ENCODE measurements at places on chromosomes 7 and 10.

GRCh38 chr7:48176356-48176893 is 5.2 kb downstream of the ABCA13 start:
- H3K27ac ChIP-seq = no peak overlapping the region
- DNase-seq = no peak
- no peak overlapping the region for H3K4me3 ChIP-seq
- H3K27me3 ChIP-seq = no peaks in the 10 kb centered on the region

- no peaks in the 10 kb centered on the region for H3K36me3 ChIP-seq
- no peak overlapping the region for H3K27ac ChIP-seq
- H3K4me3 ChIP-seq = no peak overlapping the region
Observed at GRCh38 chr7:44911911-44912310, 26.6 kb upstream of the PURB start.

DNA sequence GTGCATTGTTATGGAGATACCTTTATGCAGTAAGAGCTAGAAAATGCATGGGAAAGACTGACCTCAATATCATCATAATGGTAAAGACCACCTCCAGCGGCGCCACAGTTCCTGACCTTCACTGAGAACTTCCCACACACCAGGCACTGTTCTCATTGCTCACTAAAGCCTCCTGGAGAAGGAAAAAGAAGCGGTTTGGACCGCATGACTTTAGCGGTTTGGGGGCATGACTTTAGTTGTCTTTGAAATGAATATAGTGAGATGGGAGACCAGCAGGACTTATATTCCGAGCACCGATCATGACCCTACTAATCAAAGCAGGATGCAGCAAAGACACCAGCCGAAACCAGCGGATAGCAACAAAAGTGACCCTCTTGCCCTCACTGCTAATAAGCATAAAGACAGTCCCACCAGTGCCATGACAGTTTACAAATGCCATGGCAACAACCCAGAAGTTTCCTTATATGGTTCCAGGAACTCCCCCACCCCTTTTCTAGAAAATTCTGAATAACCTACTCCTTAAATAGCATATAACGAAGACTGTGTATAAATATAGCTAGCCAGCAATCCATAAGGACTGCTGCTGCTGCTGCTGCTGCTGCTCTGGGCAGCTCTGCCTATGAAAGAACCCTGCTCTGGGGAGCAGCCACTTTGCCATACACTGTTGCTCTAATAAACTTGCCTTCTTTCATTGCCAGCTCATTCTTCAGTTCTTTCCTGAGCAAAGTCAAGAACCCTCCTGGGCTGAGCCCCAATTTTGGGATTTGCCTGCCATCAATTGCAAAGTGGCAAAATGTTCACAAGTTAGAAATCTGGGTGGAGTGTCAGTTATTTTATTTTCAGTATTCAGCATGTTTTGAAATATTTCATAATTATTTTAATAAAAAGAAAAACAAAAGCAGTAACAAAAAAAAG is 694.1 kb downstream of the SUGCT start:
- H3K36me3 ChIP-seq = no peaks in the 10 kb centered on the region
- no peak overlapping the region for H3K4me3 ChIP-seq
- DNase-seq = no peak
- H3K27me3 ChIP-seq = no peaks in the 10 kb centered on the region
- H3K4me1 ChIP-seq = peaks cover 12% of the 10 kb centered on the region
- no peak overlapping the region for H3K27ac ChIP-seq

DNA sequence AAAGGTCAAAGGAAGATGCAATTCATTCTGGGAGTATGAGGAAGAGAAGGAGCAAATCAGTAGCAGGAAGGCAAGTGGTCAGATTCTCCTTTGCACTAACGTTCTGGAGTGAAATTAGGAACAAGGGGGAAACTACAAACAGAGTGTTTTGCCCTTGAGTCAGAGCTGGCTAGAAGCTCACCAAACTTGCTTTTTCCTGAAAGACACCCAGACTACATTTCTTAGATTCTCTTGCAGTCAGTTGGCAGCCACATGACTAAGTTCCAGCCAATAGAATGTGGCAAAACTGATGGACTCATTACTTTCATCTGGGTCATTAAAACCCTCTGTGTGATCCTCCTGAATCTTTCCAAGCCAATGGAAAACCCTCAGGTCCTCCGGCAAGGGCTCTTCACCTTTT is 18.6 kb upstream of the DLX5 start:
- peaks cover 23% of the 10 kb centered on the region for H3K27me3 ChIP-seq
- DNase-seq = no peak
- no peak overlapping the region for H3K4me3 ChIP-seq
- no peaks in the 10 kb centered on the region for H3K36me3 ChIP-seq
- no peak overlapping the region for H3K27ac ChIP-seq
- H3K4me1 ChIP-seq = no peaks in the 10 kb centered on the region

DNA sequence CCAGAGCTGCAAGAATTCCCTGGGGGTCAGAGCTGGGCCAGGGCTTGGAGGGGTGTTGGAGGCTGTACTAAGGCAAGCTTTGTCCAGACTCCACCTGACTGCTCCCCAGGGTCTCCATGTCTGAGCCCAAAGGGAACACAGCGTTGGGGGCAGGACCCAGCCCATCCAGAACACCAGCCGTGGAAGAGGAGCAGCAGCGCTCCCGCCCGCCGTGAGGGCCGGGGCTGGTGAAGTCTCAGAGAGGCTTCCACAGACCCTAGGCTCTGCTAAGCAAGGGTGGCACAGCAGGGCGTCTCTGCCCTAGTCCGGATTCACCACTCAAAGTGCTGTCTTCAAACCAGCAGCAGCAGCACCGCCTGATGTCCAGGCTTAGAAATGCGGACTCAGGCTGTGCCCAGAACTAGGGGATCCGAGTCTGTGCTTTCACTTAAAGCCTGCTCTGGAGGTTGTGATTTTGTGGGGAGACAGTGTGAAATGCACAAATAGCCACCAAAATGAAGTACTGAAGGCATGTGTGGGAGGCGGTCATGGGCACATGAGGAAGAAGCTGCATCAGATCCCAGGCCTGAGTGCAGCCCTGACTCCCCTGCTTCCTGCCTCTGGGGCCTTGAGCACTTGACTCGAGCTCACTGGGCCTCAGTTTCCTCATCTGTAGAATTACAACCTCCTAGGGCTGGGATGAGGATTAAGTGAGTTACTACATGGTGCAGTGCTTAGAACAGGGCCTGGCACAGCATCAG is 16.6 kb upstream of the AQP1 start:
- H3K36me3 ChIP-seq = no peaks in the 10 kb centered on the region
- H3K27ac ChIP-seq = no peak overlapping the region
- no peak overlapping the region for H3K4me3 ChIP-seq

DNA sequence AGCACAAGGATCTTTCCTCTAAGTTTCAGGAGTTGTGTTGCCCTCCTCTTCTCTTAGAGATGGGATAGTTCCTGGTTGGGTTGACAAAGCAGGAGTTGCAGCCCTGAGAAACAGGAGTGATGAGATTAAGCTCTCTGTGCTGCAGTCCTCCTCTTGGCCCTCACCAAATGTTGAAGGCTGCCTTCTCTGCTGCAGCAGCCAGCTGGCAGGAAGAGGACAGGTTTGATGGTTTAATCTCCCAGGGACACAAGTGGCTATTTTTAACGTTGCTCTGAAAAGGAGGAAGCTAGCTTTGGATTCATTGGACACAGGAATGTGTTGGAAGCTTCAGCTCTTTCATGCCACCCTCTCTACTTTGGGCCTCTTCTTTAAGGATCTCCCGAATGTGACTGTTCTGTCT is 9.4 kb downstream of the STRIP2 start:
- H3K27me3 ChIP-seq = no peaks in the 10 kb centered on the region
- no peaks in the 10 kb centered on the region for H3K4me1 ChIP-seq
- no peak for DNase-seq
- H3K27ac ChIP-seq = no peak overlapping the region
- no peak overlapping the region for H3K4me3 ChIP-seq

GRCh38 chr7:25926009-25926408 is 226.0 kb upstream of the NFE2L3 start:
- H3K27me3 ChIP-seq = peaks cover 3% of the 10 kb centered on the region
- H3K4me3 ChIP-seq = no peak overlapping the region
- no peak for DNase-seq
- no peaks in the 10 kb centered on the region for H3K36me3 ChIP-seq

DNA sequence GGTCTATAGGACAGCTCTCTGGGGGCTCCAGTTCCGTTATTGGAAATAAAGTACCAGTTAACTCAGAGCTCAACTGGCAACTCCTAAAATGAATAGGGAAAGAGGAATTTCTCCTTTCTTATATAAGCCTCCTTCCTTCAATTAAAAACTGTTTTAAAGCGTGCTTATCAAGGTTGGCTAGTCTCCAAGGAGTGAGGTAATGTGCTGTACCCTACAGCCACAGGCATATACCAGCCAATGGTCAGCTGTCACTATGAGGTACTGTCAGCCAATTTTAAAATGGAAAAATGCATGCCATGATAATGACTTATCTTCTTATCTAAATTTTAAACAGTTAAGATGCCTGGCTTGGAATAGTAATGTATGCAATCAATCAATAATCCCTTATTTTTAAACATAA is 76.2 kb downstream of the PLCE1 start:
- no peak overlapping the region for H3K27ac ChIP-seq
- DNase-seq = no peak
- no peaks in the 10 kb centered on the region for H3K27me3 ChIP-seq
- H3K36me3 ChIP-seq = no peaks in the 10 kb centered on the region
- no peaks in the 10 kb centered on the region for H3K4me1 ChIP-seq
- no peak overlapping the region for H3K4me3 ChIP-seq

- H3K36me3 ChIP-seq = no peaks in the 10 kb centered on the region
- peaks cover 26% of the 10 kb centered on the region for H3K4me1 ChIP-seq
- peak overlapping the region; percentile 57 for H3K27ac ChIP-seq
- peak overlapping the region; percentile 46 for H3K4me3 ChIP-seq
- H3K27me3 ChIP-seq = no peaks in the 10 kb centered on the region
Observed at GRCh38 chr10:3828404-3829155, 43.6 kb upstream of the KLF6 start.

DNA sequence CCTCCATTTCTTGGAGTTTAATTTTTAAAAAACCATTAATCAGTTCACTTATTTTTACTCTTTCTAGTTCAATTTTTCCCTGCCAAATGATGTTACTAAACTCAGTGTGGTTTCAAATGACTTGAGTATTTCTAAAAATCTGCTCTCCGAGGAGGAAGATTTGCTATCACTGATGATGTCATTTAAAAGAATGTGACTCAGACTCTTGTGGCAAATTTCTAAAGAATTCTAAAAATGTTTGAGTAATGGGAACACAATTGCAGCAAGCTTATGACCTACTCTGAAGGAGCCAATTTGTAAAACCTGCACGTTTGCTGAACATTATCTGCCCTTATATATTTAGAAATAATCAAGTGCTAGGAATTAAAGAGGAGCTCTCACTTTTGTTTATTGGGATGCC is 88.6 kb downstream of the SPAG6 start:
- DNase-seq = no peak
- peaks cover 13% of the 10 kb centered on the region for H3K27me3 ChIP-seq
- H3K27ac ChIP-seq = no peak overlapping the region
- H3K4me3 ChIP-seq = no peak overlapping the region

DNA sequence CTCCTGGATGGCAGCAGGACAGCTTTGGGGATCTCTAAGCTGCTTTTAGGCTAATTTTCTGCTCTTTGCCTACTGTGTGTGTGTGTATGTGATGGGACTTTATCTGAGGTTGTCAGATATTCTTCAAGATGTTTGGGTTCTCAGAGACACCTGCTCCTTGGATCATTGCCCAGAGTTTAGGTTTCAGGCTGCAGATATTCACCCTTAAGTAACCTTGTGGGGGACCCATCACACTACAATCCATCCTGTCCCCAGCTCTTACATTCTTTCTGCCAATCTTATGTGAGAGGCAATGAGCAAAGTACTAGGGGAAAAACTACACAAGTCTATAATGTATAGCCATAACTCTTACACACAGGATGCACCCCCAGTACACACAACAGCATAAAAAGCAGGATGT is 263.0 kb upstream of the ZWINT start:
- no peak overlapping the region for H3K27ac ChIP-seq
- H3K36me3 ChIP-seq = no peaks in the 10 kb centered on the region
- no peak for DNase-seq
- no peak overlapping the region for H3K4me3 ChIP-seq
- H3K4me1 ChIP-seq = no peaks in the 10 kb centered on the region
- H3K27me3 ChIP-seq = no peaks in the 10 kb centered on the region

DNA sequence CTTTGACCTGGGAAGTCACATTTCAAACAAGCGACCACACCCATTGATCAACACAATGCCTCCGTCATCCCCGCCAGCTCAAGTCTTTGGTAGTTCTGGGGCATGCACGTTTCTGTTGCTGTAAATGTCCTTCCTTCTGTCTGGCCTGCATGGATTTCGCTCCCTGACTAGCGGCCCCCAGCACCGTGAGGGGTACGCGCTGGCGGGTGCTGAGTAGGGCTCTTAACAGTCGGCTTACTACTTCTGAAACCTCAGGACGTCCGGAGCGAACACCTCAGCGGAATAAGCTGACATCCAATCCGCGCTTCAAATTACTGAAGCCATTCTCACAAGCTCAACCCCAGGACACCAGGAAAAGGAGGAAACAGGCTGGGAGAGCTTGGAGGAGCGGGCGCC is 505 bp downstream of the NUDCD3 start:
- no peak for DNase-seq
- H3K27ac ChIP-seq = peak overlapping the region; percentile 91
- peak overlapping the region; percentile 86 for H3K4me3 ChIP-seq
- H3K4me1 ChIP-seq = peaks cover 46% of the 10 kb centered on the region

DNA sequence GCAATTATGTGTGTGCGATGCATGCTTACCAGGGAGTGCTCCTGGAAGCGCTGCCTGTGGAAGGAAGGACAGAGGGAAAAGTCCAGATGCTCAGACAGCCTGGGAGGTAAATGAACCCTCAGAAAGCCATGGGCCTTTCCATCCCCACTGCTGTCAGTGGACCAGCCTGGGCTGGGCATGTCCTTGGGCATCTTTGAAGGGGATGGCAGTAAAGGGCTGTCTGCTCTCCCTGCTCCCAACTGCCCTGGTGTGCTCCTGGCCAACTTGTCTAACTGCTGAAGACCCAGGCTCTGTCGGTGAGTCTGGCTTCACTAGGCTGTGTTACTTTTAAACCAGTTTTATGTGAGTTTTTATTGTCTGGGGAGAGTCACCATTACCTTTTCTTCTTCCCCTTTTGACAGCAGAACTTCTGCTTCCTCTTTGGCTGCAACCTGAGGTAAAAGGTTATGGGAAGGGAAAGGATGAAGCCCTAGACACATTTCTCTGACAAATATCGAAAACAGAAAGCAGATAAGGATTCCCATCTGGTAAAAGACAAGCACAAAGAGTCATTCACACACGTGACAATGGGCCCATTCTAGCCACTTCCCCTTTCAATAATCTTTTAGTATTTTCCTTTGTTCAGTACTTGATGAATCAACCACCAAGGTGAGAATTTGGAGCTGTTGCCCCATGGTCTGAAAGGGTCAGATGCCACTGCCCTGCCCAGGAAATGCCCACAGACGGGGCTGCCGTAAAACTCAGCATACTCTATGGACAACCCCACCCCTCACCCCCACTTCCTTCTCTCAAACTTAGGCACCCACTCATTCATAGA is 27.6 kb upstream of the PIK3AP1 start:
- H3K27ac ChIP-seq = no peak overlapping the region
- DNase-seq = no peak
- no peaks in the 10 kb centered on the region for H3K4me1 ChIP-seq

GRCh38 chr7:33351709-33352108 is 222.3 kb downstream of the BBS9 start:
- no peak for DNase-seq
- no peak overlapping the region for H3K4me3 ChIP-seq
- no peaks in the 10 kb centered on the region for H3K4me1 ChIP-seq
- H3K27ac ChIP-seq = no peak overlapping the region
- H3K27me3 ChIP-seq = no peaks in the 10 kb centered on the region
- peaks cover 8% of the 10 kb centered on the region for H3K36me3 ChIP-seq
